ENCODE measurements at places on chromosomes 3 and 15.

DNA sequence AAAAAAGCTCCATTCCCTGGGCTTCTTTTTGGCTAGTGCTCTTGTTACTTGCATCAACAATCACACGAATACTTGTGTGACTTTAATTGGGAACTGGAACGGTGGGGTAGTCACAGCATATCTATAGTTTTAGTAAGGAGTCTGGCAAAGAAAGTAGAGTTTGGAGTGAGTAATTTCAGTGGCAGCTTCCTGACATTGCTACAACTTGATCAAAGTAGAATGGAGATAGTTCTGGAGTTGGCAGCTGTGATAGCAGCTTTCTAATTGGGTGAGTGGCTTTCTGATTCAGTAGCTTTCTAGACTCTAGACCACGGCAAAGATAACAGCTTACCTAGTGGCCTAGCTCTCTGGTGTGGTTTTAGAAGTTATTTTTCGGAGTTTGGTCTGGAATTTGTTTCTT lies 475.0 kb downstream of the TUSC7 start:
- DNase-seq, result no peak

GRCh38 chr15:90037511-90037860 lies 36.4 kb downstream of the ZNF710 start:
- DNase-seq, result no peak

DNA sequence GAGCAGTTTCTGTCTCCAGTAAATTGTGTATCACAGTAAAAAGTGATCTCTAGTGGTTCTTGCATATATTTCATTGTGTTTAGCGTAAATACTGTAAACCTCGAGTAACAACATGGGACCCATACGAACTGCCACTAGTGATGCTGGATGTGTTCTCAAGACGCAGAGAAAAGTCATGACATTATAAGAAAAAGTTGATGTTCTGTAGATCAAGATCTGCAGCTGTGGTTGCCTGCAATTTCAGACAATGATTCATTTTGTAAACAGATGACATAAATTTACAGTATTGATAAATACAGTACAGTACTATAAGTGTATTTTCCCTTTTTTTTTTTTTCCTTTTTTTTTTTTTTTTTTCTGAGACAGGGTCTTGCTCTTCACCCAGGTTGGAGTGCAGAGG lies 100.1 kb downstream of the DPH6 start:
- DNase-seq, result no peak

DNA sequence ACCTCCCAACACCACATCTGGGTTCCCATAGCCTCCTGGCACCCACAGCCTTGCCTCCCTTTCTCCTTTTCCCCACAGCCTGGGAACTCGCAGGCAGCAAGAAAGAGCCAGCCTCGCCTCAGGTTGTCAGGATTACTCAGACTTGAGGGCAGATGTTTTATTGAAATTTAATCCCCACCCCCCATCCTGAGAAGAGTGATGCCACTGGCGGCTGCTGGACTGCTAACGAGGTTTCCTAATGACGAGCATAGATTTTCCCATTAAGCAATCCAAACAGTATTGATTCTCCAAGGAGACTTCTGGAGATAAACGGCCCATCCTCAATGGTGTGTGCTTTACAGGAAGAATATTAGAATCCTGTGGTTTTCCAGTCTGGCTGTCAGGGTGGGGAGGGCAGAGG lies 13.7 kb downstream of the SHF start:
- DNase-seq, result no peak

Measured in body of pancreas (tissue), 4 donors.